NCI-H2081 (cell line): ENCODE measurements at places on chromosomes 12 and 14.
A peak's percentile ranks its signal among the peaks of the same experiment; 100 is the strongest.

- no peak for DNase-seq
These were observed 22.7 kb downstream of the SETD1B start for GRCh38 chr12:121826318-121827150.

- DNase-seq: no peak
These were observed 285.3 kb downstream of the DPF3 start for GRCh38 chr14:72608391-72609204.

GRCh38 chr14:102086709-102086971 lies 204 bp downstream of the HSP90AA1 start:
- no peak for DNase-seq

- no peak for DNase-seq
These were observed 312.8 kb upstream of the MDGA2 start for GRCh38 chr14:47988175-47988574.

- no peak for DNase-seq
These were observed at the start of gene LMNTD1 for GRCh38 chr12:25553098-25553497. TSS of gene LMNTD1 (minus strand) at chr12:25553283. CDS start at chr12:25552959, 324 bp downstream.

DNA sequence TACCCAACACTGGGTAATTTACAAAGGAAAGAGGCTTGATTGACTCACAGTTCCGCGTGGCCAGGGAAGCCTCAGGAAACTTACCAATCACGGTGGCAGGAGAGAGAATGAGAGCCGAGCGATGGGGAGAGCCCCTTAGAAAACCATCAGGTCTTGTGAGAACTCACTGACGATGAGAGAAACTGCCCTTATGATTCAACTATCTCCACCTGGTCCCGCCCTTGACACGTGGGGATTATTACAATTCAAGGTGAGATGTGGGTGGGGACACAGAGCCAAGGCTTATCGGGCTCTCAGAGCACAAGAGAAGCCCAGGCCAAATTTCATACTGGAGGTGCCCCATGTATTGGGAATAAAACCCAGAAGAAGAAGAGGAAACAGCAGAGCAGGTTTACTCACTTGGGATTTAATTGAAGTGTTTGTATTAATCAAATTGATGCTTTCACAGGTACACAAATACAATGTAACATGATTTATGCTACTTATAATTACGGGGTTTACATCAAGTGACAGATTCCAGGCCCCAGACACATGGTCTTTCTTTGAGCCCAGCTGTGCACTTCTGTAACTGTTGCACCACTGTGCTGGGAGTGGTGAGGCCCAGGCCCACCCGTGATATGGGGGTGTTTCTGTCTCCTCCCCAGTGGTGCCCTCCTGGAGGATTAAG lies 8.2 kb upstream of the CCDC85C start:
- peak; percentile 72 for DNase-seq

- DNase-seq: no peak
These were observed 332.7 kb upstream of the NOVA1 start for GRCh38 chr14:26930576-26930975.

- no peak for DNase-seq
These were observed 5.9 kb downstream of the KRT86 start for GRCh38 chr12:52280319-52280795.

DNA sequence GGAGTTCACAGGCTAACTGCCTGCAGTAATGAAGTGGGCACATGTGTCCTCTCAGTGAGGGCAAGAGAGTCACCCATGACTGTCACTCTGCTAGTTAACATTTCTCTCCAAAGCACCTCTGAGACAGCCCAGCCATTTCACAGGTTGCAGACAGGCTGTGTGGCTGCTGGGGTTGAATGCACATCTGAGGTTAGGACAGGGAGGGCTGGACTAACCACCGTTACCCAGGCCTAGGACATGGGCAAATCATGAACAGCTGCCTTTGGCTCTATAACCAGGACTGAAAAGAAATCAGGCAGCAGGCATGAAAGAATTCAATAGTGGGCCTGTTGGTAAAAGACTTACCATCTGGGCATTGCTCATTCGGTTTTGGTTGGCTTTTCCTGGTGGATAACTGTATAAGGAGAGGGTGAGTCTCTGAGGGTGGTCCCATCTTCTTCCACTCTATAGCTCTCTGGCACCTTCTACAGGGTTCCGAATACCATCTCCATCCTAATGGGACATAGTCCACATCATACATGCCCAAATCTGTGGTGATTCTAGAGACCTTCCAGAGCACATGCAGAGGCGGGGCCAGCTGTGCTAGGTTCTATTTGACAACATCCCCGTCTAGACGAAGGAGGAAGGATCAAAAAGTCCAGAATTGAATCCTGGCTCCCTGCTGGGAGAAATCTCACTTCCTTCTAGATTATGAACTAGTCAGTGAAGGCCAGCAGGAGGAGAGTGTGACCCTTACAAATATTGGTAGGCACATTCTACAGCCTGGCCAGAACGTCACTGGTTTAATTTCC lies 10.8 kb downstream of the CRACR2A start:
- DNase-seq: no peak

- DNase-seq: no peak
These were observed at the start of gene LRP1-AS for GRCh38 chr12:57146961-57147944. TSS of gene LRP1-AS (minus strand) at chr12:57147619.

DNA sequence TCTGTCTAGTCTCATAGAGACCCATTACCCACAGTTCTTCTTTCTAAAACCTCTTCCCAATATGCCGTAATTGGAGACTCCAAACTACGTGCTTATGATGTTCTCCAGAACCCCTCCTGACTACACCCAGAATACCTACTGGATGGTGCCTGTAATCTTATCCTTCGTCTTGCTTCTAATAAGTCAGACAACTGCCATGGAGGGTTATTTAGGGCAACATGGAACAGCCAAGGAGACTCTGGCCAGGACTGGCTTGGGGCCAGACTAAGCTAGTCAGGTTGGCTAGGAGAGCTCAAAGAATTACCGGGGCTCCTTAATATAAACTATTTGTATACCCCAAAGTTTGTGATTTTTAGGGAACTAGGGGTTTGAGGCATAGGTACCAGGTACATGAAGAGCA lies 6.8 kb downstream of the PFKM start:
- no peak for DNase-seq

DNA sequence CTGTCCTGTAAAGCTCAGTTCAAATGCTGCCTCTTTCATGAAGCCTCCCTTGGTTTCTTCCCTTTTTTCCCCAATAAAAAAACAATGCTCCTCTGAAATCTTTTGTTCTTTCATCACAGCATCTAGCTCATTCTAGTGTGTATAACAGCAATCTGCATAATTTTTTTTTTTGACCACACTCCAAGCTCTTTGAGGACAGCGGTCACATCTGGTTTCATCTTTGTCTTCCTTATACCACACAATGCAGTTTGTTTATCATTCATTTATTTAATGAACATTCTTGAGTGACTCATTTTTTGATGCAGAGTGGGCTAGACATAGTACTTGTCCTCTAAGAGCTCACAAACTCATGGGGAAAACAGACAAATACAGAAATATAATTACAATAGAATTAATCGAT lies 7.3 kb downstream of the GNG2 start:
- no peak for DNase-seq

DNA sequence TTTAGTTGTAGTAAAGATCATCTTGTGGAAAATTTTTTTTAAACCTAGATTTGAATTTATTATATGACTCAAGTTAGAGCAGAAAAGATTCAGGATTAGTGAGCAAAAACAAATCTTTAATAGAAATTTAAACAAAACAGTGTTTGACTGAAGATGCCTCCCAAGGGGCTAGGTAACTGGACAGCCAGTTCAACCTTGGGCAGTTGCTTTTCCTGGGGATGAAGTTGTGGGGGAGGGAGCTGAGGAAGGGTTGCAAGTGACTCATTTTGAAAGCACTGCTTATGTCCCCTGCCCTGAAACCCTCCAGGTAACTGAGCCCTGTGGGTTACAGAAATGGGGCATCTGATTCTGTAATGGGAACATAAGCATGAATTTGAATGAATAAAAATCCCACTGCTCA lies 13.1 kb downstream of the CFAP54 start:
- DNase-seq: no peak

- no peak for DNase-seq
These were observed 867.2 kb downstream of the BCL11B start for GRCh38 chr14:98404811-98405210.

DNA sequence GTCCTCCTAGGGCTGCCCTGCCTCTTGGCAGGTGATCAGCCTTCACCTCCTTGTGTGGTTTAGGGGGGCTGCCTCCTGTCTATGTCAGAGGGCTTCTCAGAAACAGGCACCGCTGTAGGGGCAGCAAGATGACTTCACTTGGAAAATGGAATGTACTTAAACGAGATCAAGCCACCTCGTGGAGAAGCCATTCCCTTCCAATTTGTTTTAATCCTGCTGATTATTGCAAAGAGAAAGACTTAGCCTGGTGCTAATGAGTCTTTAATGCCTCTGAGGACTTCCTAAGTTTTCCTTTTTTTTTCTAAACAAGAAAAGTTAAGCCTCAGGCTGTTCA lies 62.3 kb upstream of the RFLNA start:
- no peak for DNase-seq

GRCh38 chr12:30997685-30998440 lies 71.3 kb downstream of the TSPAN11 start:
- DNase-seq: no peak

- DNase-seq: no peak
These were observed 75.0 kb upstream of the DYRK2 start for GRCh38 chr12:67573566-67573965.

- DNase-seq: no peak
These were observed 222.4 kb upstream of the AMIGO2 start for GRCh38 chr12:47302111-47302671.

- no peak for DNase-seq
These were observed 72.9 kb downstream of the ASCL4 start for GRCh38 chr12:107847430-107847829.

- peak; percentile 94 for DNase-seq
These were observed at the start of gene C12orf42 for GRCh38 chr12:103495469-103496456. TSS of gene C12orf42 (minus strand) at chr12:103495968. CDS start at chr12:103478426, 17,542 bp downstream.

GRCh38 chr14:30214461-30215090 lies 286.9 kb upstream of the PRKD1 start:
- peak; percentile 69 for DNase-seq

DNA sequence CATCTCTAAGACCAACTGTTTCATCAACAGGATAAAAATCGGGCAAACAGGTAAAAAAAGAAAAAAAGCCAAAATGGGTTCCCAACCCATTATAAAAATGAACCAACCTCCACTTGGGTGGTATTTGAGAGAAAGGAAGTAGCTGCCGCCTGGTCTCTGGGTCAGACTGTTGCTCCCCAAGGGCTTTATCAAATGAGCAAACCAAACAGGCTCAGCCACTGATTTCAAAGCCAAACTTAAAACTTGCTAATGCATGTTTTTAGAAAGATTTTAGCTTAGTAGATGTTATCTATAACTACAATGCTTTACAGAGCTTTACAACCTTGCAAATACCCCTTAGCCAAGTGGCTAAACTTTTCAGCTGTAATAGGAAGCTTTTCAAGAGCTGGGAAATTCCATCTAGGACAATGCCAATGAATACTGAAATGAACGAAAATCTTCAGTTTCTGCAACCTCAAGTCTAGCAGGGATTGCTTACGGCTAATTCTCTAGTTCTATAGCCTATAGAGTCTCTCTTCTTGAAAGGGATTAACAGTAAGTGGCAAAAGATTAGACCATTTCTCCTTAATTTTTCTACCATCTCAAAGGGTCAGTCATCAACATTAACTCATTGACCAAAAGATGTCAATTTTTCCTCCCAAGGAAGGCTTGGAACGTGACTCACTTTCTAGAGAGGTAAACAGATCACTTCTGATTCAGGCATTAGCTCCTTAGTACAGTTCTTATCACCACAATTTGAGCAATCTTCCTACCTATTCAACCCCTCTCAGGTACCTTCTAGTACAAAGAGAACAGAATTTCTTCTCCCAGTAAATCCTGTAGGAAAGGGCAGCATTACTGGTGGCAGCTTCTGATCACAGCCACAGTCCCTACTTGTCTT lies 4.2 kb downstream of the PPM1H start:
- DNase-seq: no peak

DNA sequence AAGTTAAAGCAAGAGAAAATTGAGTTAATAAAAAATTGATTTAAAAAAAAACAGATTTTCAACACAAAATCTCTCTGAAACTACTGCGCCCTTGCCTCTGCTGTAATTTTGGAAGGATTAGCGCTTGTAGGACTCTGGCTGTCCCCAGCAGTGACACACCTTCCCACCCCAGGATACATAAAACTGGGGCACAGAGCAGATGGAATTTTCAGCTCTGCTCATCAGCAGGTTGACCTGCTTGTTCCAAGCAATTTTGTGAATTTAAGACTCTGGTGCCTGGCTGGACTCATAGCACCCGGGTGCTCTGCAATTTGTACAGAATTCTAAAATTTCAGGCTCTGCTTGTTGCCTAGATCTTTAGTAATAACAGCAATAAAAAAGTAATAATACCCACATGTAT lies 257.8 kb upstream of the GARIN6 start:
- DNase-seq: no peak
